Stimulated activated CD8-positive, alpha-beta memory T cell treated with anti-CD3 and anti-CD28 coated beads, Interleukin-7, amount 100 ng/mL, for 1 hour (primary cell): ENCODE measurements at places on chromosomes 1 and 21.

DNA sequence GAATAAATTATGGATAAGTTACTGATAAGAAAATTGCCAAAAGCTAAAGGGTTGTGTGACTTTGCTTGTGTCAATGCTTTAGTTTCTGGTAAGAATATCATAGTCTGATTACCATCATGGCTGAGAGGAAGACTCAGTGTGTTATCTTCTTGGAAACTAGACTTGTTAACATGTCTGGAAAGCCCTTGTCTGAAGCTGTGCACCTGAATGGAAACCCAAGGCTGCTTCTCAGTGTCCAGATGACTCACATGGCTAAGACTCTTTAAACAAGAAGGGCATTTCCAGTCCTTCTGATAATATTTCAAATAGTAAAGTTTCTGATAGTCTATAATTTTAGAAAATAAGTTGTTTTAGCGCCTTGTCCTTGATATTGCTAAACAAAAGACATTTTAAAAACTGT lies 1092.7 kb downstream of the PLA2G4A start:
- DNase-seq, result no peak

DNA sequence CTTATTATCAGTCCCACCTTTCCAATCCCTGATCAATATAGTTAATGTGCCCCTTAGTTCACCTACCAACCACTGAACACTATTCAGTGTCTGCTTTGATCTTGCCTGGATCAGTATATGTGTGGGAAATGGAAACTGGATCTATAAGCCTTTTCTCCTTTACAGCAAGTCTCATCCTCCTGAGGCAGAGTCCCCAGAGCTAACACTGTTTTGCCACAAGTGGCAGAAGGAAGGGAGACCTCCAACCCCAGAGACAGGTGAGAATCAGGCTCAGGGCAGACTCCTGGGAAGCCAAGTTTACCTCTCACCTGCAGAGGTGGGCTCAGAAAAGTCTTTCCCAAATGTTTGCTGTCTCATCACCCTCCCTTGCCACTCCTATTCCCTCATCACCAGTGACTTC lies at the start of gene OR6N2:
TSS of gene OR6N2 (minus strand) at position 101 of the 400 bp plus-strand sequence. CDS start 3,569 bp downstream, outside the sequence.
- DNase-seq, result no peak

- DNase-seq, result no peak
Measured at GRCh38 chr1:59697150-59697800, 117.5 kb upstream of the HOOK1 start.

DNA sequence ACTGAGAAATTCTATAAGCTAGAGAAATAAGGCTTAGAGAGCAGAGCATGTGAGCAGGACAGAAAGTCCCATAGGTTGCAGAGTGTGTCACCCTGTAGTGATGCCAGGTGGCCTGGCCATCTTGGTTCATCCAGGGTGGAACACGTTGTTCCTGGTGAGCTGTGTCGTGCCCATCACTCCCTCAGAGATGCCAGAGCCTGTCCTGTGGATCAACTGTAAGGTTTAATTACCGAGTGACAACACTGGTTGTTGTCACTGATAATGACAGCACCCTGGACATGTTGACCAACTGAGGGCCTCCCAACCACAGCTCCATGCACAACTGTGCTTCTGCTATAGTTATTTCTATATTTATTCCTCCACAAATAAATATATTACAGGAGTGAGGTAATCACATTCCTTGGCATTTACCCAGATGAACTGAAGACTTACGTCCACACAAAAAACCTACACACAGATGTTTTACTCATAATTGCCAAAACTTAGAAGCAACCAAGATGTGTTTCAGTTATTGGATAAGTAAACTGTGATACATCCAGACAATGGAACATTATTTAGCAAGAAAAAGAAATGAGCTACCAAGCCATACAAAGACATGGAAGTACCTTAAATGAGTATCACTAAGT lies 6.2 kb downstream of the C1orf198 start:
- DNase-seq, result no peak

DNA sequence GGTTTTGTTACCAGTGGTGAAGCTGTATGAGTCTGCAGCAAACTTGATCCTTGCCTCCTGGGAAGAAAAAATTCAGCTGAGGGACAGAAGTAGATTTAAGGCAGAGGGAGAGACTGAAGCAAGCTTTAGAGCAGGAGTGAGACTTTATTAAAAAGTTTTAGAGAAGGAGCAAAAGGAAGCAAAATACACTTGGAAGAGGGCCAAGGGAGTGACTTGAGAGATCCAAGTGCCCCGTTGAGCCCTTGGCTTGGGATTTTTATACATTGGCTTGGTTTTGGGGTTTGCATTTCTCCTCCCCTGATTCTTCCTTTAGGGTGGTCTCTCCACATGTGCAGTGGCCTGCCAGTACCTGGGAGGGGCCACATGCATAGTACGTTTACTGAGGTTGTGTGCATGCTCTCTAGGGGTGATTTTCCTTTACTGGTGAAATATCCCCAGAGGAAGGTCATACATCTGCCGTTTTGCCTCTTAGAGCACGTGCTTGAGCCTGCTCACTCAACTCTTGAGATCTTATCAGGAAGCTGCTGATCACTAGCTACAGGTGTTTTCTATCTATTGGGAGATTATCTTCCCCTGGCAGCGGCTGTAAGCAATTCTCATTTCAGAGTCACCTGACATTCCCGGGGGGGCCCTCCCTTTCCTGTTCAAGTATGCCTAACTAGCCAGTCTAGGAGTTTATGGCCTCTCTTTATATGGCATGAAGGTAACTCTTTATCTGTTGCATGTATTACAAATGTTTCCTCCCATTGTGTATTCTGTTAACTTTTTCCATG lies 20.3 kb downstream of the FASLG start:
- no peak for DNase-seq

DNA sequence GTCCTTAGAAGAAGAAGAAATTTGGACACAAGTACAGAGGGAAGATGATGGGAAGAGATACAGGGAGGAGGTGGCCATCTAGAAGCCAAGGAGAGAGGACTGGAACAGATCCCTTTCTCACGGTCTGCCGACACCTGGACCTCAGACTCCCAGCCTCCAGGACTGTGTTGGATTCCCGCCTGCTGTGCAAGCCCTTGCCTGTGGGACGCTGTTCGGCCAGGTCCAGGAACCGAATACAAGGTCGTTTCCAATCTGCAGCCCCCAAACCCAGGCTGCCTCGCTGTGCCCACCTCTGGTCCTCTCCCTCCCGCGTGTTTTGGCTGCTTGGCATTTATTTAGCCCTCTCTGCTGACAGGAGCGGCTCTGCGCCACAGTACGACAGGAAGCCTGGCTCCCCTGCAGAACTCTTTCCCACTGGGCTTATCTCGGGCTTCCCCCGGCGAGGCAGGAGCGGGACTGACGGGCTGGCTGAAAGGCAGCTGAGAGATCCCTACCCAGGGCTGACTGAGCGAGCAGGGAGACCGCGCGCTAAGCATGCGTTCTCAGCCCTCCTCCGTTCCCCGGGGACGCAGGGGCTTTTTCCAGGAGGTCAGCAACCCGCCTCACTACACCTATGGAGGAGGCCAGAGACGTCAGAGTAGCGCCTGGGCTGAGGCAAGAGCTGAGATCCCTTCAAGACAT lies 238.4 kb downstream of the TNR start:
- no peak for DNase-seq

GRCh38 chr1:193118803-193119730 lies 2.8 kb upstream of the CDC73 start:
- DNase-seq, result no peak

DNA sequence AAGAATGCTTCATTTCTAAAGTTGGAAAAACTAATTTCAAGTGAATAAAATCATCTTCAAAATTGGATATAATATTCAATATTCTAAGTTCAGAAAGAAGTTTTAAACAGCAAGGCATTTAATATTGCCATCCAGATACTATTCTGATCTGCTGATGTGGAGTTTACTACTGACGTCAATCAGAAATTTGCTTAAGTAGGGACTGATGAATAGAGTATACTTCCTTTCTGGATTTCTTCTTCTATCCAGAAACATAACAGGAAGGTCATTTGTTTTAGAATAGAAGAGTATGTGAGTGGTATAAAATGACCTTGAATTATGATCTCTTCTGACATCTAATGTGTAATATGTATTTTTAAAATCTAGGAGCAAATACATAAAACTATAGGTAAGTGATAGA lies 308.1 kb upstream of the ADGRL2 start:
- no peak for DNase-seq

DNA sequence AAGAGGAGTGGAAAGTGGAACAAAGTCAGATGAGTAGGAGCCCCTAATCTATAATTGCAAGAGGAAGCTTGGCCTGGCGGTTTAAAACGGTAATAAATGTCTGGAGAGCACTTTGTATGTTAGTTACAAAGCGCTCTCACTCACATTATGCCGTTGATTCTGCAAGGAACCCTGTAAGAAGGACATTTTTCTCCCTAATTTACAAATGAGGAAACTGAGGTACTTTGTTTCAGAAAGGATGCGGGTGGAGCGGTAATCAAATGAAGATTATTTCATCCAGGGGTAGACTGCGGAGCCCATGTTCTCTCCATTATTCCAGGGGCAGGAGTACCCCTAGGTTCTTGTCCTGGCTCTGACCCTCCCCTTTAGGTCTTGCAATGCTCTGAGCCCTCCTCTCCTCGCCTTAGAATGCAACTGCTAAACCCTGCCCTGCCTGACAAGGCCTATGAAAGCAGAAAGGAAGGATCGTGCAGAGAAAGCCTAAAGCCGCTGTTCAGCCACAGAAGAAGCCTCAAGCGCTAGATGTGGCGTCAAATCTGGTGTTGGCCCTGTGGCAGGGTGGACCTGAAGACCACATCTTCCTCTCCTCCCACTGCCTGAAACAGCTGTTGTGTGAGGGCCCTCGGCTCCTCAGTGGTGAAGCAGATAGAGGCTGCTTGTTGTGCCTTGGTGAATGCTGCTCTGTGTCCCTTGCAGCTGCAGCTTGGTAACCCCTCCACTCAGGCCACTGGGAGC lies 588 bp upstream of the PACC1 start:
- DNase-seq, result no peak

GRCh38 chr1:25572708-25573590 lies 29.5 kb downstream of the LDLRAP1 start:
- DNase-seq, result peak; percentile 16

DNA sequence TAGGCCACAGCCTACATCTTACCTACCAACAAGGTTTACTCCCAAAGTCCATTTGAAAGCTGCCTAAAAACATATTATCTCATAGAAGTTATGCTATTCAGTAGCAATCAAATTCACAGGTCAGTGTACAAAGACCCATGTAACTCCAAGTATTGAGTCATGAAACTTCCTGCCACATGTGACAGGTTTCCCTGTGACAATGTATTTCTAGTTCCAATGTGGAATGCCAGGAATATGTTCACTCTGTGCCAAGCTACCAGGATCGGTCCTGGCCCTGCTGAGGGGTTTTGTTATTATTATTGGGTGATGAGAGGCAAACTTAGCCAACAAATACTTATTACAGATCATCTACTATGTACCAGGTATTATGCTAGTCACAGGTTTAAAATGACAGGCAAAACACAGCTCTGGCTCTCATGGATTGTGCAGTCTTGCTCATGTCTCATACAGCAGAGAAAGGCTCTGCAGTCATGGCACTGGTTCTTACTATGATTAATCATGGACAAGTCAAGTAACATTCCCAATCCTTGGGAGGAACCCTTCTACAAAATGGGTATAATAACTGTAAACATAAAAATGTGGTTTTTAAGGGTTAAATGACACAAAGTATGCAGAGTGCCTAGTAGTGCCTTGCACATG lies 22.5 kb downstream of the DPH5 start:
- DNase-seq, result no peak

DNA sequence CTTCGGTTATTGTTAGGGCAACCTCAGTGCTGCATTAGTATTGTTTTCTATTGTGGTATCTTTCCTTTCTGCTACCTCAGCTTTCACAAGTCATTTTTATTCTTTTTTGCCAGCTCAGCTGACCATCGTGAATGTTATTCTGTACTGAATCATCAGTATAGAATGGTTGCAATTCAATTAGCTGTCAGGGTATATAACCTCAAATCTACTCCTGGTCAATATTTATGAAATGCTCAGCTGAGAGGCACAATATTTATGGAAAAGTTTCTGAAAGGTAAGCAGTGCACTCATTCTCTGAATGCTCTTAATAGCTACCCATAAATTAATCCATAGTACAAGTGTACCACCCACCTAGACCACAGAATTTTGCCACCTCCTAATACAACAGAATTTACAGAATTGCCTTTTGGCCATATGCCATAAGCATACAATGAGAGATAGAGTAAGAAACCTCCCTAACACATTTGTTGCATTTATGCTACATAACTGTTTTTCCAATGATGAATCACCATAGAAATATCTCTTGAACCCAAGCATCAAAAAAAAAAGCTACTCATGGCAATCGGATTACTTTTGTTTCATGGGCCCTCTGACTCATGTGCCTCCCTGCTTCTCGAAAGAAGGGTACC lies 732.6 kb upstream of the CHRM3 start:
- DNase-seq, result no peak

- DNase-seq, result no peak
Measured at GRCh38 chr1:50610563-50610962, 187.3 kb upstream of the DMRTA2 start.

GRCh38 chr1:10209590-10209904 lies 823 bp upstream of the KIF1B start:
- DNase-seq, result no peak

DNA sequence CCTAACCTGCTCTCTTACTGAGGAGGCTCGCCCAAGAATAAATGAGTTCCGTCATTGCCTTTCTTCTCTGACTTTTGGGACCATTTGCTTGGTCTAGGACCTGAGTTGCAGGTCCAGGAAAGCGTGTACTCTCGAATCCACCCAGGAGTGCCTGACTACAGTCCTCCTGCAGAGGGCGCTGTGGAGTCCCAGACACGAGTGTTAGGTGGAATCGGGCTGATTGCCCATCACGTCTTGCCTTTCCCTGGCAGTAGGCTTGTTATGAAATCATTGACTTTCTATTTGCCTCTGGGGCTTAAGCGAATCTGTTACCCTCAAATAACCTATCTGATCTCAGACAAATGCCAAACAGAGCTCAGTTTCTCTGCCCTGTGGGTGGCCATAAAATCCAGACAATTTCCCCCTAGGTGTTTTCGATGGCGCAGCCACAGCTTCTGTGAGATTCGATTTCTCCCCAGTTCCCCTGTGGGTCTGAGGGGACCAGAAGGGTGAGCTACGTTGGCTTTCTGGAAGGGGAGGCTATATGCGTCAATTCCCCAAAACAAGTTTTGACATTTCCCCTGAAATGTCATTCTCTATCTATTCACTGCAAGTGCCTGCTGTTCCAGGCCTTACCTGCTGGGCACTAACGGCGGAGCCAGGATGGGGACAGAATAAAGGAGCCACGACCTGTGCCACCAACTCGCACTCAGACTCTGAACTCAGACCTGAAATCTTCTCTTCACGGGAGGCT lies at the start of gene IL20:
TSS of gene IL20 (plus strand) at position 685 of the 733 bp plus-strand sequence. CDS start 230 bp downstream, outside the sequence.
- DNase-seq, result peak; percentile 69

GRCh38 chr1:67058242-67058641 lies 4.3 kb upstream of the SLC35D1 start:
- no peak for DNase-seq

- DNase-seq, result no peak
Measured at GRCh38 chr1:23869051-23869450, 961 bp upstream of the FUCA1 start.

GRCh38 chr1:207335695-207336363 lies 14.4 kb downstream of the CD55 start:
- no peak for DNase-seq
